Stimulated activated CD4-positive, alpha-beta T cell treated with anti-CD3 and anti-CD28 coated beads, Interleukin-15, amount 100 ng/mL, for 48 hours (primary cell): ENCODE measurements at places on chromosomes 16 and 17.

DNA sequence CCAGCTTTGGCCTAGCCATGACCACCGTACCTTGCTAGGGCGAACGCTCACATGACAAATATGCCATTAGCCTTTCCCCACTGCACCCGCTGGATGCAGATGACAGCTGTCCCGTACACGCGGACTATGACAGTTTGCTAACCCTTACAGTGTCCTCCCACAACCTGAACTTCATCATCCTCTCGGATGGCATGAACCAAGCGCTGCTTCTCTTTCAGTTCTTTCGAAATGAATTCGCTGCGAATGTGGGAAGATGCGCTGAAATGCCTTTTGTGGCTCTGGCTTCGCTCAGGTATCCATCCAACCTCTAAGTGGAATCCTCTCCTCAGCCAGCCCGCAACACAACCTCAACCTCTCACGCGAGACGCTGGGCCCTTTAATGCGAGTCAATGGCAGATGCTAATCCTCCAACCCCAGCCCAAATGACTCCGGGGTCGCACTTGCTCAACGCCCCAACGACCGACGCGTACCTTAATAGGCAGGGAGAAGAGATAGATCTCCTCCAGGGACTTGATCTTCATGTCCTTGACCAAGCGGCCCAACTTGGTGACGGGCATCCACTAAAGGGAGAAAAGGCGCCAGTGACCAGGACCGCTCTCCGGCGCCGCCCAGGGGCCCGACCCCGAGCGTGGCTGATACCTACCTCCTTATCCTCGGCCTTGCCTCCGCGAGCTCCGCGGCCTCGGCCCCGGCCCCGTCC, 670 bp downstream of the RPS2 start:
- DNase-seq, result no peak

DNA sequence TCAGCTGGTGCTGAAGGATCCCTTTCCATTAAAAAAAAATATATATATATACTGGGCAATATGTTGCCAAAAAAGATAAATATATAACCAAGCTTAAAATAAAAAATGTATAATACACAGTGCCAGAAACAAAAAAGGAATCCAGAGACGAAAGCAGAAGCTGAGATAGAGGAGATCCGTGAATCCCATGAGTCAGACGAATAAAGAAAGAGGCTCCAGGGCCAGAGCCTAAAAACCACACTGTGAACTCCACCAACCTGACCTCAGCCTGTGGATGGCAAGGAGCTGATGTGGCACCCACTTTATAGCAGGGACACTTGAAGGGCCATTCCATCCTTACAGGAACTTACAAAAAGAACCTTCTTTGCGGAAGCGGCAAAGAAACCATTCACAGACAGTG, 34.8 kb downstream of the PITPNM3 start:
- no peak for DNase-seq

DNA sequence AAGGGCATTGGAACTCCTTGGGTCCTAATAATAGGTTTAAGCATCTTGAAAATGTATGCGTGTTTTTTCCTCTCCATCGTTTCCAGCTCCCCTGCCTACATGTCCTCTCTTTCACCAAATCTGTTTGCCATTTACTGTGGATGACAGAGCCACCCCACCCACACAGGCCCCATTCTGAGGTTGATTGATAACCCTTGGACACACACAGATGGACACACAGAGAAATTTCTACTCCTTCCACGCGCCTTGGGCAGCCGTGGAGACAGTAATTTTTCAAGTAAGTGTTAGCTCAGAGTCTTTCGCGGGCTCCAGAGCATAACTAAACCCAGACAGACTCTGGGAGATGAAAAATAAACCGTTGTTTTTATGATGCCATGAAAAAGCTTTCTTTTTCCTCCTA, 103.3 kb upstream of the NLRP1 start:
- no peak for DNase-seq

- no peak for DNase-seq
Measured at GRCh38 chr16:88878967-88879787, 12.7 kb upstream of the PABPN1L start.

DNA sequence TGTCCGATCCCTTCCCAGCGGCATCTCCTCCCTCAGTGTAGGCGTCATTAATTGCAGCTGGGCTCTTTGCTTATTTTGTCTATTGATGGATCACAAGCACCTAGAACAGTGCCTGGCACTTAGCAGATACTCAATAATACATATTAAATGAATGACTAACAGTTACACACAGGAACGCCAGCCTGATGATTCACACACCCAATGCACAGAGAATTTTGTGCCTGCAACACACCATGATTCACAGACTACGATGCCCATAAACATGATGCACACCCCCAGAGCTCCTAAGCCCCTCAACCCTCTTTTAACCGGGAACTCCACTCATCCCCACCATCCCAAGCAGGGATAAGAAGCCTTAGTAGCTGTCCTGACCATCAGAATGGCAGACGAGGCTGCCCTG, 66.6 kb upstream of the TMEM97 start:
- DNase-seq, result no peak

GRCh38 chr17:65314212-65314611, 177.0 kb downstream of the RGS9 start:
- DNase-seq, result no peak
